Activated naive CD4-positive, alpha-beta T cell treated with Interleukin-2 at 50 U/mL for 16 hours (primary cell): ENCODE measurements at places on chromosomes 11 and 22.

GRCh38 chr22:32947573-32947972 is 110.6 kb downstream of the SYN3 start:
- DNase-seq = no peak

GRCh38 chr11:50098186-50098725 is 65.6 kb downstream of the OR4C45 start:
- no peak for DNase-seq

- DNase-seq = no peak
Measured at GRCh38 chr11:67582011-67582410, 1.6 kb upstream of the GSTP1 start.

DNA sequence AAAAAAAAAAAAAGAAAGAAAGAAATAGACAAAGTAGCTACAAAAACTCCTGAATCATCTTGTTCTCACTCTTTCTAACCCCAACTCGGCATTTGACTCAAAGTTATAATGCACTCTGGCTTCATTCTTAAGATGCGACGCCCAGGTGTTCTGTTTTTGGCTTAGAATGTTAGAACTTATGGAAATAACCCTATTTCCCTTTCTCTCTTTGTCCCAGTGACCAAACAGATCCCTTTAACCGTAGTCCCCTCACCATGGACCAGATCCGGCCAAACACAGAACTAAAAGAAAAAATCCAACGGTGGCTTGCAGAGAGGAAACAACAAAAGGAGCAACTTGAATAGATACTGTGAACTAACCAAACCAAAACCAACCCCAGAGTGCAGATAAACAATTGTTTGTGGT is 5.3 kb upstream of the ATP5MG start:
- DNase-seq = no peak

DNA sequence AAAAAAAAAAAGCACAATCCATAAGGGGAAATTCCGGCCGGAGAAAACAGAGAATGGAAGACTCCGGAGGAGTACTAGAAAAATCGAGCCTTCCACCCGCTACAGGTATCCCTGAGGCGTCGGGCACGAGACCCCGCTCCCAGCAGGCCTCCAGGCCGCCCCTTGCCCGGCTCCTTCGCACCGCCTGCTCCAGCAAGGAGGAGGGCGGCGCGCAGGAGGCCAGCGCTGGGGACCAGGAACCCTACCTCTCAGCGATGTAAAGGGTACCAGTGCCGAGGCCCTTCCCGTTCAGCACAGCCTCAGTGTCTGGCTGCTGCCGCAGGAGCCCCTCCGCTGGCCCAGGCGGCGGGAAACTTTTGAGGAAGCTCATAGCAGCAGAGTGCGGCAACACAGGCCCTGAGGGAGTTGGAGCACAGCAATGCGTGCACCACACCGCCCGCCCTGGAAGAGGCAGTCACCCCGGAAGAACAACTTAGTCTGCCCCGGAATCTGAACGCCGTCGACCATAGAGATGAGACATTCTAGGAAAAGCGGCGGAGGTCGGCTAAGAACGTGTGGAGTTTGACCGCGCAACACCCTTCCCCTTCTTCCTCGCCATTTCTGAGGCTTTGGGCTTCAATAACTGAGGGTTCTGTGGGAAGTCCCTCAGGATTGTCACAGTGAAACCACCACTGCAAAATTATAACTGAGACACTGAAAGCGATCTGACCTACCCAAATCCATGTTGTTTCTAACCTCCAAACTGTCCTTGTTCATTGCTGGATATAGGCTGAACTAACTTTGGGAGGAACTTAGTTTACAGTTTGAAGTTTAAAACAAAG is at the start of gene CLNS1A:
TSS of gene CLNS1A (minus strand) at position 450 of the 821 bp plus-strand sequence. CDS start at position 370, 80 bp downstream.
- peak; percentile 82 for DNase-seq

DNA sequence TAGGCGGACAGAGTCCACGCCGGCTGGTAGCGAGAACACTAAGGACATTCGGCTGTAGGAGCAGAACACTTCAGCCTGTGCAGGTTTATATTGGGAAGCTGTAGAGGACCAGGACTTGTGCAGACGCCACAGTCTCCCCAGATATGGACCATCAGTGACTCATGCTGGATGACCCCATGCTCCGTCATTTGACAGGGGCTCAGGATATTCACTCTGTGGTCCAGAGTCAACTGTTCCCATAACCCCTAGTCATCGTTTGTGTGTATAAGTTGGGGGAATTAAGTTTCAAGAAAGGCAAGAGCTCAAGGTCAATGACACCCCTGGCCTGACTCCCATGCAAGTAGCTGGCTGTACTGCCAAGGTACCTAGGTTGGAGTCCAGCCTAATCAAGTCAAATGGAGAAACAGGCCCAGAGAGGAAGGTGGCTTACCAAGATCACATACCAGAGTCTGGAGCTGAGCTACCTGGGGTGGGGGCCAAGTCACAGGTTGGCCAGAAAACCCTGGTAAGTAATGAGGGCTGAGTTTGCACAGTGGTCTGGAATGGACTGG is 17.2 kb downstream of the P2RY2 start:
- no peak for DNase-seq

DNA sequence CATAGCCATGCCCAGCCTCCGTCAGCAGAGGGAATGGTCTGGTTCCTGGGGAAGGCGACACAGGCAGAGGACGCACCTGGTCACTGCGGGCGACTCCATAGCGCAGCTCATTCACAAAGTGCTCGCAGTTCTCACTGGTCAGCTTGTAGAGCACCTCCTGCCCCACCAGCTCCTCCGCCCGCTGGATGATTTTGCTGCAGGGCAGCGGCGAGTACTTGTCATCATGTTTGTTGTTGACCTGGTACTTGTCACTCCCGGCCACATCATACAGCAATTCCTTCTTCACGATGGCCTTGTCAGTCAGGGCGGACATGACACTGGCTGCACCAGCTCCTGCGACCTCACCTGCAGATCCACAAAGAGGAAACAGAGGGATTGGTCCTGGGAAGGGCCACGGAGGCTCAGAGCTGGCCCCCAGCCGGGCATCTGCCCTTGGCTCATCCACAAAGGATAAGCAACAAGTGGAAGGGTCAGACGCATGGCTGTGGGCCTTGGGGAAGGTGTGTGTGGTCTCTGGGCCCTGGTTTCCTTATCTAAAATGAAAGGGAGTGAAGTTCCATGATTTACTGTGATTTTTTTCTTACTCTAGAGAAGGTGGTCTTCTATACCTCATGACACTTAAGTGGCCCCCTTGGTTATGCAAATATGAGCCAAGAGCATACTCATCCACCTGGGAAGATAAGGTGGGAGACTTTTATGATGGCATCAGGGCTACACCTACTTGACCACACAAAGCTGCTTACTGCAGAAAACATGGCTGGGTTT is 24.0 kb downstream of the PLAAT3 start:
- no peak for DNase-seq

GRCh38 chr22:49999063-49999945 is 13.3 kb downstream of the IL17REL start:
- no peak for DNase-seq

DNA sequence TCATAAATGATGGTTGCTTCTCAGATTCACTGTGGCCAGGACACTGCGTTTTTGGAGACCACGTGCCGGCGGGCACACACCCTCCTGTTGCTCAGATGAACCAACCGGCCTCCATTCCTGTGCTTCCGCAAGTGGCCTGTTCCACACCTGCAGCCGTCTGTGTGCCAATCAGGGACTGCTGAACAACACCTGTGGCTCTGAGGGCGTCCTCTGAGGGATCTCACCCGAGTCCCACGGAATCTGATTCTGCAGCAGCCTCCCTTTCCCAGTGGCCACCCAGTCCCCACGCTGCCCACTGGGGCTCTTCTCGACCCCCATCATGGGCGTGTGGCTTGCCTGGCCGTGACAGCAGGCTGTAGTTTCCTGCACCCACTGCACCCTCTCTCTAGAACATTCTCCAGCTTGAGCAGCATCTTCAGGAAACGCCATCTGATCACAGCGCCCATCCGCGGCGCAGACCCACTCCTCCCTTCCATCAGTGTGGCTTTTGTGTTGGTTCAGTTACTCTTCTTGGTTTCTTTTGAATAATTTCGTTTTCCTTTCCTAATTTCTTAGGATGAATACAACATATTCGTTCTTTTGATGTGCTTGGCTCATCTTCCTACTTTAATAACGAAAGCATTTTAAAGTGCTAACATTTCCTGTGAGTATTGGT is 100.3 kb upstream of the SLC22A12 start:
- DNase-seq = peak; percentile 2

- no peak for DNase-seq
Measured at GRCh38 chr11:8323161-8323935, 59.7 kb upstream of the LMO1 start.

- no peak for DNase-seq
Measured at GRCh38 chr22:36026741-36027140, 1.9 kb downstream of the RBFOX2 start.
